ENCODE measurements at places on chromosomes 2 and 18.

GRCh38 chr2:167637741-167638140, 609.7 kb downstream of the STK39 start:
- no peak overlapping the region for H3K4me3 ChIP-seq
- H3K27ac ChIP-seq: no peak overlapping the region
- DNase-seq: no peak
- no peaks in the 10 kb centered on the region for H3K27me3 ChIP-seq

GRCh38 chr2:26557244-26557925, 79.5 kb upstream of the OTOF start:
- H3K27ac ChIP-seq: no peak overlapping the region
- no peak overlapping the region for H3K4me3 ChIP-seq
- H3K27me3 ChIP-seq: peaks cover 29% of the 10 kb centered on the region
- H3K4me1 ChIP-seq: peaks cover 2% of the 10 kb centered on the region

DNA sequence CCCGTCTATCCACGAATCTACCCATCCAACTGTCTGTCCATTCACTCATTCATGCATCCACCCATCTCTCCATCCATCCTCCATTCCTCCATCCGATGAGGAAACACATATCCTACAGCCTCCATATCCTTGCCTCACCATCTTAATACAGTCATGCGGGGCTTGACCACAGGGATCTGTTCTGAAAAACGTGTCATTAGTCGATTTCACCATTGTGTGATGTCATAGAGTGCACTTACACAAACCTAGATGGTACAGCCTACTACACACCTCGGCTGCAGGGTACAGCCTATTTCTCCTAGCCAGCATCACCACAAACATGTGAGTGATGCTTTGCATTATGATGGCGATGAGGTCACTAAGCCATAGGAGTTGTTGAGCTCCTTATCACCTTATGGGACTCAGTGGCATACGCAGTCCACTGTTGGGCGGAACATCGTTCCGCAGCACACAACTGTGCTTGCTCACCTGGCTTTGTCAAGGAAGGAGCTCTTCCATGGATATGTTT, 1.9 kb upstream of the NT5DC4 start:
- H3K27me3 ChIP-seq: no peaks in the 10 kb centered on the region
- no peaks in the 10 kb centered on the region for H3K36me3 ChIP-seq
- no peak overlapping the region for H3K4me3 ChIP-seq
- peaks cover 4% of the 10 kb centered on the region for H3K4me1 ChIP-seq

DNA sequence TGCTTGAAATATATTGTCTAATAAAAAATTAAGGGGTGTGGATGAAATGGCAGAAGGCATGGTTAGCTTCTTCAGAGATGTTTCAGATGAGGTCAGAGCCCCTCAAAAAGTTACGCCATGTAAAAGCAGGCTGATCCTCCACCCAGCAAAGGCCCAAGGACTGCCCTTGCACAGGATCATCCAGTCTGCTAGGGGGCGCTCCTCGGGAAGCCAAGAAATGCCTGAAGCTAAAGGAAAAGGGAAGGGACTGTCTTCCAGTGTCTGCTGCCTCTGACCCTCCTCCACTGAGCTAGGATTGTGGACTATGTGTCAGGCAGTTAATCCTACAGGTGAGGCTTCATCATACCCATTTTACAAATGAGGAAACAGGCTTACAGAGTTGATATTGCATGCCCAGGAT, 33.8 kb upstream of the TEX51 start:
- no peaks in the 10 kb centered on the region for H3K27me3 ChIP-seq
- no peaks in the 10 kb centered on the region for H3K36me3 ChIP-seq
- H3K4me3 ChIP-seq: no peak overlapping the region
- no peak for DNase-seq
- H3K4me1 ChIP-seq: no peaks in the 10 kb centered on the region

GRCh38 chr18:26440644-26441043, 107.7 kb downstream of the KCTD1 start:
- no peak for DNase-seq
- H3K27me3 ChIP-seq: peaks cover 16% of the 10 kb centered on the region
- H3K4me1 ChIP-seq: peaks cover 5% of the 10 kb centered on the region
- no peak overlapping the region for H3K27ac ChIP-seq

DNA sequence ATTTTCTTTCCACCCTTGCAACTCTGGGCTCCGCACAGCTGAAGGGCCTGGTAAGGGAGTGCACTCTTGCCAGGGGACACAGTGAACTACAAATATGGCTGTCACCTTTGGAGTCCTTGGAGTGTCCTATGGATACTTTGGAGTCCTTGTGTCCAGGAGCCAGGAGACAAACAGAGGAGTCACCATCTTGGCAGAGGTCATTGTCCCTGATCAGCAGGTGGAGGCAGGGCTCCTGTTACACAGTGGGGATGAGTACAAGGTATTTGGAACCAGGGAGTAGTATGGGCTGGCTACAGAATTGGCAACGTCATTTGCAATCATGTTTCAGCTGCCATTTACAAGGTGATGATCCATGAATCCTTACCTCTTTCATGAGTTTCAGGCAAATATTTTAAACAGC, 132.5 kb downstream of the FAM161A start:
- no peak overlapping the region for H3K4me3 ChIP-seq
- no peaks in the 10 kb centered on the region for H3K4me1 ChIP-seq

- peak; percentile 15 for DNase-seq
- no peak overlapping the region for H3K27ac ChIP-seq
- no peaks in the 10 kb centered on the region for H3K4me1 ChIP-seq
- no peaks in the 10 kb centered on the region for H3K36me3 ChIP-seq
- H3K27me3 ChIP-seq: no peaks in the 10 kb centered on the region
Measured at GRCh38 chr2:147082850-147083522, 761.8 kb upstream of the ACVR2A start.

- no peak overlapping the region for H3K27ac ChIP-seq
- no peak for DNase-seq
- peaks cover 4% of the 10 kb centered on the region for H3K4me1 ChIP-seq
- no peak overlapping the region for H3K4me3 ChIP-seq
- no peaks in the 10 kb centered on the region for H3K27me3 ChIP-seq
- no peaks in the 10 kb centered on the region for H3K36me3 ChIP-seq
Measured at GRCh38 chr2:152433791-152434190, 98.8 kb downstream of the FMNL2 start.

DNA sequence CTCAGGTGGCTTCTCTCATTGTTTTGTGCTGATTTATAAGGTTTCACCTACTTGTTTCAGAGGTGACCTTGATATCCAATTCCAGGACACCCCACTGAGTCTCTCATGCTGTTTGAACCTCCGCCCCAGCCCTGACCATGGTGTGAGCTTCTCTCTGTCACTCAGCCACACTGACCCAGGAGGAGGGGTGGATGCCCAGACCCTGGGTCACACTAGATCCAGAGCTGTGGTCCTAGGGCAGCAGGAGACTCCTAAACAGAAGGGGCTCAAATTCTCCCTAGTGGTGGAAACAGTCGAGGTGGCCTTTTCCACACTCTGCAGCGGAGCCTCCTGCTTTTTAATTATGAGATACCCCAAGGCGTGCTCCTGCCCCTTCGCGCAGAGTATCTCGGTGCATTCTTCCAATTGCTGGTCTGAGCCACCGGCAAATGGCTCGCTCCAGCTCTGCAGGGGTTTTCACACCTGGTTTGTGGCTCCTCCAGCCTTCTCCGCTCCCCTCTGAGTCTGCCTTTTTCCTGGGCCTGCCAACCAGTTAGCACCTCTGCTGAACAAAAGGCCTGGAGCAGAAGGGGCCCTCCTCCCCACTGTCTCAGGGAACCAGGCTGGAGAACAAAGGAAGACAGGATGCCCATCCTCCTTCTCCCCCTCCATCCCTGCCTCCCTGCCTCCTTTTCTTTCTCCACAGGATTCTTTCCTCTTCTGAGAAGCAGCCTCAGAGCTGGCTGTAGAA, 147.3 kb upstream of the SPRED2 start:
- H3K4me3 ChIP-seq: no peak overlapping the region
- peaks cover 5% of the 10 kb centered on the region for H3K27me3 ChIP-seq
- DNase-seq: no peak

DNA sequence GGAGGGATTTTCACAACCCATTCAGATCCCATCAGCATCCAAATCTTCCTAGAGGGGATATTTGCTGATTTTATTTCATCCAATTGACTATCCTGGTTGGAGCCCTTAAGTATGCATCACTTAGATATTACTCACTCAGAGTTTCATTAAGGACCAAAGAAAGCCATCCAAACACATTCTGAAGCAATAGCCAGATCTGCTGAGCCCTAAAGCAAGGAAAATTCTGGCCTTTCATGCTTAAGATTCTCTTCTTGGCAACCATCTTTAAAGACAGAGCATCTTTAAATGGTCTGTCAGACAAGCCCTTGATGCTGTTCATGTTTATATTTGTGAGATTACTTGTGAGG, 40.9 kb upstream of the C1D start:
- H3K4me1 ChIP-seq: peaks cover 9% of the 10 kb centered on the region
- no peak overlapping the region for H3K4me3 ChIP-seq
- no peaks in the 10 kb centered on the region for H3K27me3 ChIP-seq
- no peak overlapping the region for H3K27ac ChIP-seq
- H3K36me3 ChIP-seq: peaks cover 13% of the 10 kb centered on the region

GRCh38 chr18:58668211-58668610, 3.1 kb upstream of the MALT1 start:
- H3K4me3 ChIP-seq: no peak overlapping the region
- H3K36me3 ChIP-seq: peaks cover 11% of the 10 kb centered on the region
- no peak overlapping the region for H3K27ac ChIP-seq
- no peaks in the 10 kb centered on the region for H3K27me3 ChIP-seq
- H3K4me1 ChIP-seq: peaks cover 39% of the 10 kb centered on the region

- H3K36me3 ChIP-seq: peaks cover 25% of the 10 kb centered on the region
- H3K27me3 ChIP-seq: no peaks in the 10 kb centered on the region
- DNase-seq: peak; percentile 23
Measured at GRCh38 chr2:152755029-152755428, 36.6 kb downstream of the ARL6IP6 start.
